G401 (cell line): ENCODE measurements at places on chromosomes 7 and 10.
A peak's percentile ranks its signal among the peaks of the same experiment; 100 is the strongest.

DNA sequence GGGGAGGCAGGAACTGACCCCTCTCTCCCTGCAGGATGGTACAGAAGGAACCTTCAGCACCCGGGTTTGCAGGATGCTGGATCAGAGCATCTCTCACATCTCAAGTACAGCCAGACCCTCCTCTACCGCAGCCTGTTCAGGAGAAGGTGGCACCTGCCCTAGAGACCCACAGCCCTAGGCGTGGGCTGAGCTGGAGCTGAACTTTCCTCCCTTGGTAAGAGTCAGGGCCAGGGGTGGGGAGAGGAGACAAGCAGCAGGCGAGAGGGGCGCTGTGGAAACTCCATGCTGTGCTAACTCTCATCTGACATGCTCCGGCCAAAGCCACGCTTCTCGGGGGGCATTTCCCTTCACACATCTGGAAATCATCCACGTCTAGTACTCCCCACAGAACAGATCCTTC, 154.4 kb downstream of the DIP2C start:
- DNase-seq = no peak

GRCh38 chr10:31770307-31770902, 158.2 kb downstream of the ARHGAP12 start:
- peak; percentile 30 for DNase-seq

- peak; percentile 23 for DNase-seq
Measured at GRCh38 chr7:16982640-16983350, 101.0 kb upstream of the AGR3 start.

DNA sequence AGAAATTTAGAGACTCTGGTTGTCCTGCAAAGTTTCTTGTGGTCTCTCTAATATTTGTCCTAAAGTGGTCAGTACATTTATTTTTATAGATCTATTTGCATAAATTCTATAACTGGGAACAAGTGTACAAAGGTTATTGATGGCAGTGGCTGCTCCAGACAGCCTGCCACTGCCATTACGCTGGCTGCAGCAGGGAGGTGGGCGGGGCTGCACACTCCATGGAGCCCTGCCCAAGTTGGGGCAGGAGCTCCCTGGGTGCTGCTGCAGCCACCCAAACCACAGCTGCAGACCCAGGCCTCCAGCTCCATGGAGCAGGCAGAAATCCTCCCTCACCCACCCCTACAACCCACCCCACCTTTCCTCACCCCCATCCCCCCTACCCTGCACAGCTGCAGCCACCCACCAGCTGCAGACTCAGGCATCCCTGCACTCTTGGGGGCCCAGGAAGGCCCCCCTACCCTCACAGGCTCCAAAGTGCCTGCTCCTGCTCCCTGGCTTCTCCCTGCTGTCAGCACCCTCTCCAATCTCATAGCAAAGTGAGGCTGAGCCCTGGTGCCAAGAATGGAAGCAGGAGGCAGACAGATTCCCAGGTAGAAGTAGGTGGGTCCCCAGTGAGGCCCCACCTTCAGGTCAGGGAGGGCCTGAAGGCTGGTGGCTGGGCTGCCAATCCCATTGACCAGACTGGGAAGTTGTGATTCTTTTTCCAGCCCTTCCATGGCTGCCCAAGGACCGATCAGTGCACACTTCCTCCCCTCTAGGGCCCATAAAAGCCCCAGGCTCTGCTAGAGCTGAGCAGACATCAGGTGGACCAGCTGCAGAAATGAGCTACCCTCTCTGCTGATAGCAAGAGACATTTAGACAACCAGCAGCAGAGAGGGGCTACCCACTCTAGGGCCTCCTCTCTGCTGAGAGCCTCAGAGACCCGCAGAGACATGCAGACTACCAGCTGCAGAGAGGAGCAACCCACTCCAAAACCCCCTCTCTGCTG, 4.8 kb upstream of the CYP3A43 start:
- DNase-seq = no peak

GRCh38 chr7:51949726-51950644, 633.4 kb upstream of the COBL start:
- DNase-seq = no peak

DNA sequence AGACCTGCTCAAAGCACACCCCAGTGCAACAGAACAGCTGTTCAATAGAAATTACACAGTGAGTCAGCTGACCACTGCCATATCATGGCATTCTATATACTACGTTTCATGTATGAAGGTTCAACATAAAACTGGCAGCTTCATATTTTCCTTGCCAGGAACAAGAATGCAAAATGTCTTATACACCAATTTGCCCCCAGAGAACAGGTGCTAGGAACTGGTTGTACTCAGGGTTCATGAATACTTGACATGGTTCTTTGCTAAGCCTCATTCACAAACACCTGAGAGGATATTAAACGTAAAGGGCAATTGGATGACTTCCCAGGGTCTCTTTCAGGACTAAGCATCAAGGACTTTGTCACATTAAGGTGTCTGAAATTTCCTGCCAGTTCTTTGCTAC, 6.9 kb downstream of the MYOF start:
- no peak for DNase-seq

GRCh38 chr10:51109801-51110533, 35.7 kb downstream of the PRKG1 start:
- DNase-seq = no peak

DNA sequence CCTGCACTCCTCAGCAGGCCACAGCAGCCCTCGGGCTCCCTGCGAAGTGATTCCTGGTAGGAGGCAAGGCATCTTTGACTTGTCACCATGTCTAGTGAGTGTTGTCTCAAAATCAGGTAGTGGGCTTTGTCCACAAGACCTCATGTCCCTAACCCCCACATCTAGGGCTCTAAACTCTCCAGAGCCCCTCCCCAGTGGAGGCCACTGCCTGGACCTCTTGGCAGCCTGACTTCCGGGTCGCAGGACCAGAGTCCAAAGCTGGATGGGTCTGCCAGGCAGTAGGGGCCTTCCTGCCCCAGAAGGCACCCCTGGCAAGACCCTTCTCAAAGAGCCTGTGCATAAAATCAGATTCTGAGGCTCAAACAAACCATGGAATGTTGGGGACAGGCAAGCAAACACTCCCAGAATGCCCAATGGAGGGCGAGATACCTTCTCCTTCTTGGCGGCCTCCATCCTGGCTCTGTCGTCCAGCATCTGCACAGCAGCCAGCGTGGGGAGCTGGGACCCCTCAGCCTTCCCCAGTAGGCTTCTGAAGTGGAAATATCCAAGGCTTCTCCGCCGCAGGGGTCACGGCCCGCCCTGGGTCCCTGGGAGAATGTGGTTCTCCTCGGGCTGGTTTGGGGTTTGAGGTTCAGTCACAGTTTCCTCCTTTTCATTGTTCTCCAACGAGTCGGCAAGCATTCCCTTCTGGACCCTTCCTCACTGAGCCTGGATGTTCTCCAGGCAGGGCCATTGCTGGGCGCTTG, 586 bp downstream of the GCK start:
- no peak for DNase-seq

DNA sequence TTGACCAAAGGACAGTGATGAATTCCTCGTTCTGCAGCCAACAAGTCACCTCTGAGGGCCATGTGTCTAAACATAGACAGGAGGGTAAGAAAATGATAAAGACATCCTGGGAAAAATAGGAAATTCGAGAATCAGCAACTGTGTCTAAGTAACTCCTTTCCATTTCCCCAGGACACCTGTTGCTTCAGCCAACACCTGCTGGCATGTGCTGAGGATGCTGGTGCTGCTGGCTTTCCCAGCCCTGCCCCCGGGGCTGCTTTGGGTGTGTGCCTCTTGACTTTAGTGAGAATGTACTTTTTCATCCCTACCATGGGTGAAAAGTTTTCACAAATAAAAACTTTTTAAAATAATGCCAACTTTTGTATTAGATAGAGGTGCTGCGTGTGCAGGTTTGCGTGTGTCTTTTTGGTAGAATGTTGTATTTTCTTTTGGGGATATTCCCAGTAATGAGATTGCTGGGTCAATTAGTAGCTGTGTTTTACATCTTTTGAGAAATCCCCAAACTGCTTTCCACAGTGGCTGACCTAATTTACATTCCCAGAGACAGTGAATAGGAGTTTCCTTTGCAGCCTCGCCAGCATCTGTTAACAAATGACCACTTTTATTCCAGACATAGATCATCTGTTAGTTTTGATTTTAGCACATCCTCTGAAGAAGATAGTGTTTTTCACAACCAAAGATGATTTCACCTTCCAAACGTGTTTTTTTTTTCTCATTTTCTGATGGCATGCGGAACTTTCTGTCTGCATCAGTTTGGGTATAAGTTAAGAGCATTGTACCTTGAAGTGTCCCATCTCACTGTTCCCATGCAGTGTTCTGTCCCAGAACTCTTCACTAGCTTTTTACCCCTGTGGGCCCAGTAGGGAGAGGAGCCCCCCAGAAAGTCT, 104.2 kb upstream of the ACBD5 start:
- no peak for DNase-seq

DNA sequence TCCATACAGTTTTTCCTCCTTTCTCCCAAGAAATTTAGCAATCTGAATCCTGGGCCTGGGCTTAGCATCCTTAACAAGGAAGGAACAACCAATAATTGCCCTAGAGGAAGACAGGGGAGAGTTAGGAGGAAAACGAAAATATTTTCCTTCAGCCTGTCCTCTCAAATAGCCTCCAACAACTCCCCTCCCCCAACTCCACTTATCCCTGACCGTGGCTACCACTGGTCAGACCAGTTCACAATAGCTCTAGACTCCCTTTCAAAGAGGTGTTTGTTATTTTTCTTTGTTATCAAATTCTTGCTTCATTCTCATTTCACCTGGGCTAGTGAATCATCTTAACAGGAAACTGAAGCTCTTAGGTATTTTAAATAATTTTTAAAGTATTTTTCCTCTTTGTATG, 114.1 kb downstream of the CPED1 start:
- DNase-seq = no peak

DNA sequence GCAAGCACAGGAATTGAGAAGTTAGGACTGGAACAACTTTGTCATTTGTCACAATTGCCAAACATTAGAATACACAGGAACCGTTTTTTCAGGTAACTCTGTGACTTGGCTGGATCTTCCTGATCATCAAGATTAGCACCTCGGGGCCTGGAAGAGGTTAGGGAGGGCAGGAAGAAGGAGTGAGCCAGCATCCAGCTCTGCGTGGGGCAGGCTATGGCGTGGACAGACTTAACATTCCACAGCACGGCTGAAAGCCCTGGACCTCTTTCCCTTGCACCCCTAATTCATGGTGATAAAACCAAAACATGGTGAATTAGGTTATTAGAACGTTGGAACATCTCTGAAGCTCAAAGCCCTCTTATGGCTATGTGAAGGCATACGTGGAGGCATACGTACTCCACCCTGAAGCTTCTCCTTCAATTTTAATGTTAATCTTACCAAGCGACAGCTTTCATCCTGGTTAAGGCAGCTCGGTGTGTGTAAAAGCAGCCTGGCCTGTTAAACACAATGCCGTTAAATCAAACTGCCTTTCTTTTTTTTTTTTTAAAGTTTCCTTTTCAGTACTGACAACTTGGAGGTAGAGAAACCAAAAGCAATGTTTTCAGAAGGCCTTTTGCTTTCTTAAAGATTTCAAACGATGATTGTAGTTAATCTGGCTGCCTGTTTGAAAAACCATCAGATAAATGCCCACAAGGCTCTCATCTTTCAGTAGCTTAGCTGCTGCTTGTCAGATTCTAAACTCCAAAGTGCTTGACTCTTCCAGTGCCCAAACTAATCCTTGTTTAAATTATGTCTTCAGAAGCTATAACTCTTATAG, 4.5 kb downstream of the GRK5 start:
- no peak for DNase-seq

- DNase-seq = no peak
Measured at GRCh38 chr10:24722131-24722675, 1.5 kb downstream of the ARHGAP21 start.

GRCh38 chr7:138014686-138015085, 12.8 kb upstream of the CREB3L2 start:
- DNase-seq = no peak

DNA sequence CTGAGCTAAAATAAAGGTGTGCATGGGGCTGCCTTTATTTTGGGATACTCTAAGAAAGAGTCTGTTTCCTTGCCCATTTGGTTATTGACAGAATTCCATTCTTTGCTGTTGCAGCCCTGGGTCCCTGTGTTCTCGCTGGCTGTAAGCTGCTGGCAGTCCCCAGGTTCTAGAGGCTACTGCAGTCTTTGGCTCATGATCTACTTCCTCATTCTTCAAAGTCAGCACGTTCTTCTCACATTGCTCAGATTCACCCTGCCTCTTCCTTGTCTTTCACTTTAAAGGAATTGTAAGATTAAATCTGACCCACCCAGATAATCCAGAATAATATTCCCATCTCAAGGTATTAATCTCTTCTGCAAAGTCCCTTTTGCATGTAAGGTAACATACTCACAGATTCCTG, 620.3 kb downstream of the CCSER2 start:
- no peak for DNase-seq

GRCh38 chr7:100689230-100690135, 4.6 kb downstream of the GIGYF1 start:
- DNase-seq = no peak

- peak; percentile 50 for DNase-seq
Measured at GRCh38 chr7:51062222-51062987, 254.2 kb downstream of the COBL start.

GRCh38 chr7:80719261-80719660, 80.8 kb downstream of the CD36 start:
- DNase-seq = no peak

- no peak for DNase-seq
Measured at GRCh38 chr7:136324073-136324704, 347.0 kb upstream of the MTPN start.

DNA sequence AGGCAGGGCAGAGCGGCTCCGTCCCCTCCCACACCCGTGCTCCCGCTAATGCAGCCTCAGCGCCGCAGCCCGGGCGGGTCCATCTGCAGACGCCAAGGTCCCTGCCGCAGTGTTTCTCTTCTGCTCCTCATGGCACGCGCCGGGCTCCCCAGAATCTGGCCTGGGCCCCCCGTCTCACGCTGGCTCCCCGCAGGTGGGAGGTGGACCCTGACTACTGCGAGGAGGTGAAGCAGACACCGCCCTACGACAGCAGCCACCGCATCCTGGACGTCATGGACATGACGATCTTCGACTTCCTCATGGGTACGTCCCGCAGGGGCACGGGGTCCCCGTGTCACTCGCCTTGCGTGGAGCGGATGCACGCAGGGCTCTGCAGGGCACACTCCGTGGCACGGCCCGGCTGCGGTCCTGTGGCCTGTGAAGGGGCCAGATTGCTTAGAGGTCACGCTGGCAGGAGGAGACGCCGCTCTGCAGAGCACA, 33.5 kb upstream of the FOXL3 start:
- DNase-seq = no peak

DNA sequence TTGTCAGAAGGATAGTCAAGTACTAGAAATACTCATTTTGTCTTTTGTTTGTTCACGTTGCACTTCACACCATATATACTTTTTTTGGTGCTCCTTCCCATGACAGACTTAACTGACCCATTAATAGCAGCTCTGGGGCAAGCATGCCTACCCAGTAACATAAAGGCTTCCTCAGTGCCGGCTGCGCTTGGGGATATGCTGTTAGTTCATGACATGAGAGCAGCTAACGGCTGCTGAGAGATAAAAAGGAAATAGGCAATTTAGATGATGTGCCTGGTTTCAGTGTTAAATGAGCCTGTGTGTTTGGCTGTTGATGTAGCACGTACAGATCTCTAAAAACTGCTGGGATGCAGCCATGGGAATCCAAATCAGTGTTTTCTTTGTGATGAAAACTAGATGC, 86.4 kb downstream of the TAX1BP1 start:
- no peak for DNase-seq

- no peak for DNase-seq
Measured at GRCh38 chr10:6242089-6242488, 39.4 kb downstream of the PFKFB3 start.

- DNase-seq = no peak
Measured at GRCh38 chr10:110035070-110035921, 27.5 kb downstream of the ADD3 start.
